Nucleus accumbens (tissue), 56 donors: ENCODE measurements at places on chromosomes 4 and X.

GRCh38 chrX:71320126-71320525, 18.6 kb downstream of the ITGB1BP2 start:
- no peak for DNase-seq

DNA sequence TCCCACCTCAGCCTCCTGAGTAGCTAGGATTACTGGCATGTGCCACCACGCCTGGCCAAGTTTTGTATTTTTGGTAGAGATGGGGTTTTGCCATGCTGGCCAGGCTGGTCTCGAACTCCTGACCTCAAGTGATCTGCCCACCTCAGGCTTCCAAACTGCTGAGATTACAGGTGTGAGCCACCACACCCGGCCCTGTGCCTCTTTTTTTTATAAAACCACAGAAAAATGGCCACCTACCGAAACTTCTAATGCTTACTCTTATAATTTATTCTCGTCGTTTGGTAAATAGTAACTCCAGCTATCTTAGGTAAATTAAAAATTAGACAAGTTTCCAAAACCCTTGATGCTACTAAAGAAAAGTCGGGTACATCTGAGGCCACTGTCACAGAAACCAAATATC, 54.4 kb downstream of the IRF2 start:
- no peak for DNase-seq

- DNase-seq = no peak
These were observed 112.2 kb downstream of the IDS start for GRCh38 chrX:149392921-149393320.

GRCh38 chr4:1619151-1619672, 64.9 kb downstream of the FAM53A start:
- DNase-seq = no peak

DNA sequence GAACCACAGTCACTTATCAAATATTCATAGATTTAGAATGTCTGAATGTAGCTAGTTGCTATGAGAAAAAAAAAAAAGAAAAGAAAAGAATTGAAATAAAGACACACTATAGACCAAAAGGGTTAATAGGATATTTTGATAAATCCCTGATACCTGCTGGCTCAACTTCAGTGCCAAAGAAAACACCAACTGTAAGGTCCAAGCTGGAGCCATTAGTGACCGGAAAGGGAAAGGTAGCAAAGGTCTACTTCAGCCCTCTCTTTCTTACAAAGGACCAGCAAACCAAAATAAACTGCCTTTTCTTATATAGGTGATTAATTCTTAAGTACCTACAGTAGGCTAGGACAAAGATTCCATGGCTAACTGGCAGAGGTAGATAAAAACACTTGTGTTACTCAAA, 9.7 kb downstream of the CBR4 start:
- DNase-seq = no peak

- no peak for DNase-seq
These were observed 21.3 kb downstream of the ZNF330 start for GRCh38 chr4:141241986-141242385.

- DNase-seq = no peak
These were observed 51.7 kb downstream of the GASK1B start for GRCh38 chr4:158121161-158121579.

DNA sequence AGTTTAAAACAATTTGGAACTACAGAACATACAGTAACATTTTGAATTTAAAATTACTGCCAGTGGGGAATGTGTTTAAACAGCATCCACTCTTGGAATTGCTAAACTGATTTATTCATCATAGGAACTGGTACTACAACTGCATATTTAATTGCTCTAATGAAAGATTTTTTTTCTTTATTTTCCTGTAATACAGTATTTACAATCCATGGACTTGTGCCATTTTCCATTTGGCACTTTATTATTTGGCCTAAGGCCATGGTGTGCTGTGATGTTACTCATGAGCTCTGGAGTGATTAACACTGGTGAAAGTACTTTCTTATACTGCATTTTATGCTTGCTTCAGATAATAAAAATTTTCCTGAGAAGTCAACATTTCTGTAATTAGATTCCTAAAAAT, 69.7 kb upstream of the NUDT6 start:
- no peak for DNase-seq

- DNase-seq = no peak
These were observed 23.7 kb downstream of the PCDH7 start for GRCh38 chr4:30743897-30744296.

DNA sequence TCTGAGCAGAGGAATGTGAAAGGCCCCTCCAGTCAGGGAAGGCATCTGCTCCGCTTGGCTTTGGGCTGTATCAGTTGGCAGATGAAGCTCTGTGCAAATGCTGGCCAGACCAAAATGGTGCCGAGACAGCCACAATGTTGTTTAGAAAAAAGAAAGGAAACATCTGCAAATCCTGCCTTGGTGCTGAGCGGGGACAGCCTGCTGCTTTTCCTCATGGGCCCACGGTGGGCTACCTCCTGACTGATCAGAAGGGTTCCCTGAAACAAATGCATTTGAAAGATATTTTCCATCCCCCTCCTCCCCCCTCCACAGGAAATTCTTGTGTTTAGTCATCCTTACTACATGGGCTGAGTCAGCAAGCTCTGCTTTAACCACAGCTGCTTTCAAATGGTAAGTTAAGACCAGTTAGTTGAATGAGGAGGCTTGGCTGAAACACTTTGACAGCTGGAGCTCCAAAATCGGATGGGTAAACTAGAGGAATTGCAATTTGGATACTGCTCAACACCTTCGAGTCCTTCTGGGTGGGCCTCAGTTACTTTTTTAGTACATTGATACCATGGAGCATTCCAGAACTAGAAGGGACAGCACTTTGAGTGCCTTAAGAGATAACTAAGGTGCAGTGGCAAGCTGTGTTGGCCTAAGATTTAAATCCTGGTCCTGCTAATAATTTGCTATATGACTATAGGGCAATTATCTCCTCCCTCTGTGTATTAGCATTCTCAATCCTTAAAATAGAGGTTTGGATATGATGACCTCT, 36.0 kb downstream of the PLAC1 start:
- no peak for DNase-seq

DNA sequence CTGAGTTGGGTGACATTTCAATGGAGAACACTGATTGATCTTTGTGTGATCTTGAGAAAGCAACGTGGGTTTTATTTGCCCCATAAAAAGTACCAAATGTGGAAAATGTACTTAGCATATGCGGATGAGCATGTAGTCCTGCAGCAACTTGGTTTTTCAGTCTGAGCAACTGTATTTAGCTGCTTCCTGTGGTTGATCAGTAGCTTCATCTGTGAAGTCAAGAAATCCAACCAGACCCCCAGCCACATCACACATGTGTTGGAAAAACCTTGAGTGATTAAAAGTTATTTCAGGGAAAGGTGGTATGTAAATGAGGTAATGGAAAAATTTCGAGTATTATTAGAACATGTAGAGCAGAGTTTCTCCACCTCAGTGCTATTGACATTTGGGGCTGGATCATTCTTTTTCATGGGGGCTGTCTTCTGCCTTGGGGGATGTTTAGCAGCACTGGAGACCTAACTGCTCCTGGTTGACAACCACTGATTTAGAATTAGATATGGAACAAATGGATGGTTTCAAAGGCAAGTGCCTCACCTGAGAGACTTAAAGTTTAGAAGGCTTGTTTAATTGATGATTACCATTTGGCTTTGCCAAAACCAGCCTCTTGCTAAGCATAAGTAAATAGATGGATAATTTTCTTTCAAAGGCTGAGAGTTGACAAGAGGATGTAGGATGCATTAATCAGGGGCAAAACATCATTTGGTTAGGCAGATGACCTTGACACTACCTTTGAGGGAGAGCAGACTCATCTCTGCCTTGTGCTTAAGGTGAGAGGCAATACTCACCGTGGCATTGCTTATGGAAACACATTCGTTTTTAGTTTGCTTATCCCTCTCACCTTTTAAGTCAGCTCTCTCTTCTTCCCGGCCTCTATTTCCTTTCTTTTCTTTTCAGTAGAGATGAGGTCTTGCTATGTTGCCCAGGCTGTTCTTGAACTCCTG, 193.0 kb upstream of the RPS6KA3 start:
- no peak for DNase-seq

DNA sequence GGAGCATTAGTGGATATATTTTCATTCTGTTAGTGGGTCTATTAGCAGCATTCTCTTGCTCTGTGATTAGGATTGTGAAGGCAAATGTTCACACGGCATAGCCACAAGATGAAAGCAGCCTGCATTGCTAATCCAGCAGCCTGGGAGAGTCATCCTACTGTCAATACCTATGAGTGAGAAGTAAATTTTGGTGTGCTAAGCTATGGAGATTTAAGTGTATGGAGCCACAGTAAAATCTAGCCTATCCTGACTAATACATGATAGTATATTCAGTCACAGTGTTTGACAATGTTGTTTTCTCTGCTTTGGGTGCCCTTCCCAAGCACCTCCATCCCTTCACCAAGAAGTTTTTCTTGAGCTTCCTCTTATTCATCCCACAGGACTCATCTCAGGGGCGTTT, 47.2 kb upstream of the TMPRSS11F start:
- no peak for DNase-seq

- no peak for DNase-seq
These were observed 126.0 kb downstream of the LDB2 start for GRCh38 chr4:16772366-16772850.

GRCh38 chrX:32576885-32577284, 634.5 kb downstream of the DMD start:
- no peak for DNase-seq

- no peak for DNase-seq
These were observed 10.6 kb downstream of the MSN start for GRCh38 chrX:65677954-65678469.
